ENCODE measurements at places on chromosomes 4 and X. TPM values are rescaled to one million over a fixed set of nuclear protein-coding genes. Genes with fewer than 3 reads are reported as not detected.

DNA sequence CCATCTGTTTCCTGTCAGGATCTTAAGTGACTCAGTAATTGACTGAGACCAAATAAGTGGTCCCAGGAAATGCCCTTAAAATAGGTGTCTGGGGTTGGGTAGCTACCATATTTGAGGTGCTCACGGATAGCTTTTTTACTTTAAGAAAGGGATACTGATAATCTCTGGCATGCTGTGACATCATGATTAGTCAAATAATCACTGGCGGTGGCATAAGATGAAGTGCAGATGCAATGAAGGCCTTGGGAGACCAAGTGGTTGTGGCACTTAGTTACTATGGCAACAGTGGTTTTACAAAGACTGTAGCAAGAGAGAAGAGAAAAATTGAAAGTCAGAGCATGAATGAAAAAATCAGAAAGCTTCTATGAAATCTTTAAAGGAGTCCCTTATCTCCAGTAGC lies 114.5 kb upstream of the SLIT2 start:
- no peak for DNase-seq

DNA sequence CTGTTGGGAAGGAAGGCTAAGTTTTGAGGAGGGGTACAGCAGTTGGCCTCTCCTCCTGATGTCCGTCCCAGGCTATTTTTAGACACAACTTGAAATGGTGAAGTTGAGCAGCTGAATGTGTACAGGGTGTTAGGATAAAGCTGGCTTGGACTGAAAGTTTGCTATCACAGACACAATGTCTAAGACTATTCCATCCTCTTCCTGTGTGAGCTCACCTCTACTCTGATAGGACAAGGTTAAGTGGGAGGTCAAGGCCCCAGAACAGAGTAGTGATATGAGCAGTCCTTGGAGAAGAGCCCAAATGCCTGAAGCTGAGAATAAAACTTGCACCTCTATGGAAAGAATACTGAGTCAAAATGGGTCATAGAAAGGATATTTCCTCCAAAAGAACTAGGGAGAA lies 4.1 kb downstream of the ATP1B4 start:
- no peak for DNase-seq

- DNase-seq, result no peak
Observed at GRCh38 chr4:64407000-64407399, 2.2 kb downstream of the TECRL start.

Gene SPP1
- total RNA-seq, result 154 TPM

DNA sequence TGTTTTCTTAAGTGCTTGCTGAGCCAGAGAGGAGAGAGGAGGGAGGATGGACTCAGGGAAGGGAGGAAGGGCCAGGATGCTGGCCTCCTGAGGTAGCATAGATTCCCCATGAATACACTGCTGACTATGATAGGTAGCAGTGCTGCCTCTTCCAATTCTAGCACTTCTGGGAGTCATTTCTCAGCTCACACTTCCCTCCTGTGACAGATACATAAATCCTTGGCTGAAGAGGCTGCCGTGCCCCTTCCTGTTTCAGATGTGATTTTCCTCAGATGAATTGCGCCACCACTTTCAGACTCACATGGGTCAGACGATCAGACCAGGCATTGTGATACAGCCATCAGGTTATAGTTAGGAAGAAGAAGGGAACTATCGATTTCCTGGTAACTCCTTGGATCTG lies 22.4 kb downstream of the TSC22D3 start:
- DNase-seq, result no peak

Gene XAGE2
- not detected for total RNA-seq

- DNase-seq, result no peak
Observed at GRCh38 chr4:76950956-76951671, 1.6 kb downstream of the SEPTIN11 start.

DNA sequence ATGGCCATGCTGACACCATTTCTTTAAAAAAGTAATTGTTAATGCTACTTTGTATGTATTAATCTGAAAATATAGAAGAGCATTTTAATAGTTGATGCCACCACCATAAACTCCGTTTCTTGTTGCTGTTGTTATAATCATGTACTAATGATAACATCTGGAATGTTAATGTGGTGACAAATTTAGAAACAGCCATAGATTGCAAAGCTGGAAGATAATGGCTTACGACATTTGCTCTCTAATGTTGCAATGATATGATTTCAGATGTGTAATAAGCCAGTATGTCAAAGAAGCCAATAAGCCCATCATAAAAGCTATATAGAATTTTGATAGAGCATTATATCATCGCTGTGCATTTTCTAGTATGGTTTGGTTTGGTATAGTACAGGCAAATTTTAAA lies 579.4 kb upstream of the ZFP42 start:
- no peak for DNase-seq

Gene ADH7
- not detected for total RNA-seq

Gene NLRP2B
- total RNA-seq, result not detected

DNA sequence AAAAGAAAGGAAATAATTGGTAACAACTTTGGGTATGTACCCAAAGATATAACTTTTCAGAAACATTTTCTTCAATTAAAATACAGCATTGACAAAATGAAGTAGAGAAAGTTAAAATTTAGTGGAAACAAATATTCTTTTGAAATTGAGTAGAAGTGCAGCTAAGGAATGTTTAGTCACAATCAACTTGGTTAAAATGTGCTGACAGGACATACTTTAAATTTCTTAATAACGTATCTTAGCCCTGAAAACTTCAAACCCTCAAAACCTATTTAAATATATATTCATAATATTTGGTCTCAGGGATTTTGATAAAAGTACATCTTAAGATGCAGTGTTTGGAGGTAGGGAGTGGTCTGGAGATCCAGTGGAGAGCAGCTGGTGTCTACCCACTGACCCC lies 240.8 kb downstream of the DKK2 start:
- no peak for DNase-seq

DNA sequence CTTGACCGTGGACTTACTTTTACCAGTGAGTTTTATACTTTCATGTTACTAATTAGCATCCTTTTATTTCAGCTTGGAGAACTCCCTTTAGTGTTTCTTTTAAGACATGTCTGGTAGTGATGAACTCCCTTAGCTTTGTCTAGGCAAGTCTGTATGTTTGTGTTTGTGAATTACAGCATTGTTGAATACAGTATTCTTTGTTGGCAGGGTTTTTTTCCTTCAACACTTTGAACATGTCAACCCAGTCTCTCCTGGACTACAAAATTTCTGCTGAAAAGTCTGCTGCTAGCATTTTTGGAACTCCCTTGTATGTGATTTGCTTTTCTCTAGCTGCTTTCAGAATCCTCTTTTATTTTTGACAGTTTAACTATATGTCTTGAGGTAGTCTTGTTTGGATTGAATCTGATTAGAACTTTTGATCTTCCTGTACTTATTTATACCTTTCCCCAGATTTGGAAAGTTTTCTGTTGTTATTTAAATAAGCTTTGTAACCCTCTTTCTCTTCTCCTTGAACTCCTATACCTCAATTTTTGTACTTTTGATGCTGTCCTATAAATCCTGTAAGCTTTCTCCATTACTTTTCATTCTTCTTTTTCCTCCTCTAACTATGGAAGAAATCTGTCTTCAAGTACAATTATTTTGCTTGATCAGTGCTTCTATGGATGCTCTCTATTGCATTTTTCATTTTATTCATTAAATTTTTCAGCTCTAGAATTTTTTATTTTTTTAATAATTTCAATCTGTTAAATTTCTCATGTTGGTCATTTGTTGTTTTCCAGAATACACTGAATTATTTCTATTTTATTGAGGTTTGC lies 14.1 kb downstream of the PAPSS1 start:
- no peak for DNase-seq

Gene CT47B1
- total RNA-seq, result not detected

GRCh38 chrX:46485897-46486296 lies 59.3 kb downstream of the ZNF674 start:
- DNase-seq, result no peak

DNA sequence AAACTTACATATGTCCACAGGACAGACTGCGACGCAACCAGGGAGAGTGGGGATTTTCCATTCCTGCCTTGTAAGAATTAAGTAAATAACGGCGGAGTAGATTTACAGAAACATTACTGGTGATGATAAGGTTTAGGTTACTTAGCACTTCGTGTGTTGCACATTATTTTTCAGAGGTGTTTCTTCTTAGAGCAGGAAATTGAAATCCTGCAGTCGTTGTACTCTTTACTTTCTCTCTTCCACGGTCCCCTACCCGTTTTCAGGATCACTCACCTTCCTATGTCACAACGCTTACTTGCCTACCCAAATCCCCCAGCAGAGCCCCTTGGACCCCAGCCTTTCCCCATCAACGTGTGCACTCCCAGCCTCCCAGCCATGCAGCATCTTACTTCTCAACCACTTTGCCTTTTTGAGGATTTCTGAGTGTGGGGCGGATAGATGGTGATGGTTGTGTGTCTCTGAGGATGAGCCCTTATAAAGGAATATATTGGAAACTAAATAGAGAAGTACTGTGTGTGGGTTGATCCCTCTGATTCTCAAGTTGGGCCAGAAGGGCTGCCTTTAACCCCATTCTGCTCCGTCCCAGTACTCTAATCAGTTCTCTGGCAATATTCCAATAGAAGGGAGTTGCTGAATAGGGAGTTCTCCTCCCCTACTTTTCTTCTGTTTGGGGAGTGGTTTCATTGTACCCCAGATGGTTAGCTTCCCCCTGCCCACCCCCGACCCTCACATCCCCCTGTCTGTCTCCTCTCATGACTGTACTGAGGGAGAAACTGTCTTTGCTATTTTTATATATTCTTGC lies 1.6 kb downstream of the MID2 start:
- no peak for DNase-seq

Gene PHF8
- total RNA-seq, result 27.7 TPM

- DNase-seq, result no peak
Observed at GRCh38 chrX:45200741-45201234, at the start of gene DIPK2B. Gene DIPK2B (minus strand): TSS chrX:45200876. CDS start chrX:45200826, 50 bp downstream.

Gene HPF1
- 8.6 TPM for total RNA-seq

Gene NEK1
- total RNA-seq, result 6.3 TPM

GRCh38 chrX:104309169-104309568 lies 54.4 kb upstream of the ESX1 start:
- no peak for DNase-seq

Gene CPZ
- total RNA-seq, result 0.66 TPM
